ENCODE measurements at places on chromosomes 2 and 18. TPM values are rescaled to one million over a fixed set of nuclear protein-coding genes. Genes with fewer than 3 reads are reported as not detected.

The SIGLEC15 gene
- total RNA-seq = not detected

The CIB4 gene
- 3.6 TPM for total RNA-seq

The ANKRD62 gene
- total RNA-seq = not detected

DNA sequence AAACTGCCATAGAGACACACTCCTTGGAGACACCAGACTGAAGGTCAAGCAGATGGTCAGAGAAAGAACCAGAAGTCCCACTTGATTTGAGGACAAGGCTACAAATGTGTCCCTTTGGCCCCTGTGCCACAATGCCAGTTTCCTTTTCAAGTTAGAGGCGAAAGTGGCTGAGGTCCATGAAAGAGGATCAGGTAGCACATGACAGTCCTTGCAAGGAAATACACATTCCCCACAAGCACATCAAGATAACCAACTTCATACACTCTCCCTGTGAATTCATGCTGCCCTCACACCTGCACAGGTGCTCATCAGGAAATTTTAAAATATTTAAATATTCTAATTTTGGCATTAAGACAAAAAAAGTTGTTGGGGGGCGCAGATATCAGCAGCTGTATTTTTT lies 218.6 kb downstream of the TCF4 start:
- no peak overlapping the region for H3K27ac ChIP-seq
- H3K4me1 ChIP-seq = no peaks in the 10 kb centered on the region
- H3K4me3 ChIP-seq = no peak overlapping the region
- H3K36me3 ChIP-seq = no peaks in the 10 kb centered on the region
- H3K27me3 ChIP-seq = no peaks in the 10 kb centered on the region
- no peak for DNase-seq

- peak overlapping the region; percentile 52 for H3K4me3 ChIP-seq
- H3K27ac ChIP-seq = no peak overlapping the region
- peaks cover 16% of the 10 kb centered on the region for H3K4me1 ChIP-seq
Observed at GRCh38 chr2:232502911-232503808, 15.5 kb upstream of the ECEL1 start.

DNA sequence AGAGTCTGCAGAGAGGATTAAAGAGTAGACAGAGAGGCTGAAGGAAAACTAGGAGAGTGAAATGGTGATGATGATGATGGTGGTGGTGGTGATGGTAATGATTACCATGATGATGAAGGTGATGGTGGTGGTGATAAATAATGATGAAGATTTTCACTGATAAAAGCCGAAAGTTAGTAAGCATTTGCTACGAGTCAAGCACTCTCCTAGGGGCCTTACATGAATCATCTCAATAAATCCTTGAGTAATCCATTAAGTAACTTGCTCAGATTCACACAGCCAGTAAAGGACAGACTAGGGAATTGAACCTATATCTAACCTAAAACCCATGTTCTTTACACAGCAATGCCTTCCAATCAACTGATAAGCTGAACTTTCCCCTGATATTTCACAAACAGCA lies 106.7 kb upstream of the PGAP1 start:
- no peak overlapping the region for H3K4me3 ChIP-seq
- no peaks in the 10 kb centered on the region for H3K27me3 ChIP-seq
- H3K36me3 ChIP-seq = no peaks in the 10 kb centered on the region
- DNase-seq = no peak
- no peaks in the 10 kb centered on the region for H3K4me1 ChIP-seq

DNA sequence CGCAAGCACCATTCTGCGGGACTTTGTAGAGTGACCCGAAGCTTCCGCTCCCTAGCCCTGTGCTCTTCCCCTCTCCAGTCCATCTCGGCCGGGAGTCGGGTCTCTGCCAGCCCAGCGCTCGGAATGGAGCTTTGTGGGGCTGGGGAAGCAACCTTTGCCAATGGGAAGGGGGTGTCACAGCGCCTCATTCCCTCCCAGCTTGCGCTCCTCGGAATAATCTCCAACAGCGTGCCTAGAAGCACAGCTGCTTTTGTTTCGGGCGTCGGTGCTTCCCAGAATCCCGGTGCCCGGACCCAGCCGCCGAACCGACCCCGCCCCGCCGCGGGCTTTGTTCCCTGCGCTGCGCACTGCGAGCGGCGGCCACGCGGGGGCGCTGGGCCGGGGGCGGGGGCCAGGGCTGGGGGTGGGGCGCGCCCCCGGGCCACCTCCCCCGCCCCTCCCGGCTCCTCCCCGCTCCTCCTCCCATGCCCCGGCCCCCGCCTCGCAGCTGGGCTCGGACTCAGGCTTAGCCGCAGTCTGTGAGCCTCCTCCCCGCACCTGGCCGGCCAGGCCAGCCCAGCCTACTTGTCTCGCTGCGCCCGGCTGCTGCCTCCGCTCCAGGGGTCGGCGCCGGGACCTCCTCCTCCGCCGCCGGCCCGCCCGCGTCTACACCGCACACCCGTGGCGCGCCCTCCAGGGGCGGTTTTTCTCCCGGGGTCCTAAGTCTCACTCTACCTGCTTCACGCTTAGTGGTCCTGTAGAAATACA lies 77.7 kb upstream of the SMAD2 start:
- peaks cover 4% of the 10 kb centered on the region for H3K4me1 ChIP-seq
- no peaks in the 10 kb centered on the region for H3K36me3 ChIP-seq
- peak; percentile 78 for DNase-seq

GRCh38 chr2:155310589-155310988 lies 612.1 kb downstream of the KCNJ3 start:
- H3K27me3 ChIP-seq = no peaks in the 10 kb centered on the region
- no peaks in the 10 kb centered on the region for H3K36me3 ChIP-seq
- DNase-seq = no peak
- H3K4me1 ChIP-seq = no peaks in the 10 kb centered on the region

DNA sequence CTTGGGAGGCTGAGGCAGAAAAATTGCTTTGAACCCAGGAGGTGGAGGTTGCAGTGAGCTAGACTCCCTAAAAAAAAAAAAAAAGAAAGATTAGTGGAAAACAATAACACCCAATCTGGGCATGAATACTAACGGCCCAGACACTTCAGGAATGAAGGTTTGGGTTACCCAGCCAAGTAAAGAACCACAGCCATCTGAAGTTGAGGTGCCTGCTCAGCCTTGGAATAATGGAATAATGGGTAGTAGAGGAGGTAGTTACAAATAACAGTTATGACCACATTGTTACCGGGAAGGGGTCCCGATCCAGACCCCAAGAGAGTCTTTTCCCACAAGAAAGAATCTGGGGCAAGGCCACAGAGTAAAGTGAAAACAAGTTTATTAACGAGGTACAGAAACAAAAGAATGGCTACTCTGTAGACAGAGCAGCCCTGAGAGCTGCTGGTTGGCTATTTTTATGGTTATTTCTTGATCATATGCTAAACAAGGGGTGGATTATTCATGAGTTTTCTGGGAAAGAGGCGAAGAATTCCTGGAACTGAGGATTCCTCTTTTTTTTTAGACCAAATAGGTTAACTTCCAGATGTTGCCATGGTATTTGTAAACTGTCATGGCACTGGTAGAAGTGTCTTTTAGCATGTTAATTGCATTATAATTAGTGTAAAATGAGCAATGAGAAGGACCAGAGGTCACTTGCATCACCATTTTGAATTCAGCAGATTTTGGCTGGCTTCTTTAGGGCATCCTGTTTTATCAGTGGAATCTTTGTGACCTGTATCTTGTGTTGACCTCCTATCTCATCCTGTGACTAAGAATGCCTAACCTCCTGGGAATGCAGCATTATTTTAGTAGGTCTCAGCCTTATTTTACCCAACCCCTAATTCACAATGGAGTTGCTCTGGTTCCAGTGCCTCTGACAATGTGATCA lies 96.2 kb upstream of the HAAO start:
- no peak overlapping the region for H3K27ac ChIP-seq
- H3K4me1 ChIP-seq = no peaks in the 10 kb centered on the region
- DNase-seq = peak; percentile 14
- H3K4me3 ChIP-seq = no peak overlapping the region
- H3K36me3 ChIP-seq = no peaks in the 10 kb centered on the region
- no peaks in the 10 kb centered on the region for H3K27me3 ChIP-seq

GRCh38 chr2:157933160-157933920 lies 57.2 kb upstream of the ACVR1 start:
- H3K27ac ChIP-seq = no peak overlapping the region
- no peaks in the 10 kb centered on the region for H3K4me1 ChIP-seq
- no peak for DNase-seq
- H3K27me3 ChIP-seq = peaks cover 6% of the 10 kb centered on the region

GRCh38 chr2:211390536-211391188 lies 834.3 kb downstream of the CPS1 start:
- no peak overlapping the region for H3K4me3 ChIP-seq
- no peaks in the 10 kb centered on the region for H3K27me3 ChIP-seq
- no peak overlapping the region for H3K27ac ChIP-seq
- H3K4me1 ChIP-seq = no peaks in the 10 kb centered on the region

GRCh38 chr2:16216558-16216945 lies 276.2 kb downstream of the MYCN start:
- H3K27ac ChIP-seq = no peak overlapping the region
- no peaks in the 10 kb centered on the region for H3K36me3 ChIP-seq
- no peaks in the 10 kb centered on the region for H3K27me3 ChIP-seq
- DNase-seq = no peak

DNA sequence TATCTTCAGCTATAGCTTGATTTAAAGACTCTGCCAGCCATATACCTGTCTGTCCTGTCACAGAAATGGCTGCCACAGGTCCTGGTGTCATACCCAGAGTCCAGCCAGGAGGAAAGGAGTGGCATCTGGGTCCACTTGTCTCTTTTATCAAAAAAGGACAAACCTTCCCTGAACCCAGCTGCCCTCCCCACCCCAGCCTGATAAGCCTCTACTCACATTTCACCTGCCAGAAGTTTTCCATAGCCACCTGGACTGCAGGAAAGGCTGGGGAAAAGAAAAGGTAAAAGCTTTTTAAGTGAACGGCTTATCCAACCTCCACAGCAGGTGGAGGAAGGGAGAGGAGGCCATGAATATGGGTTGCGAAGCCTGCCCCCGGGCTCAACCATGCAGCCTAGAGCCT lies 32.8 kb downstream of the TMEM163 start:
- DNase-seq = no peak
- no peaks in the 10 kb centered on the region for H3K4me1 ChIP-seq
- no peak overlapping the region for H3K4me3 ChIP-seq
- no peaks in the 10 kb centered on the region for H3K36me3 ChIP-seq
- H3K27me3 ChIP-seq = no peaks in the 10 kb centered on the region
- no peak overlapping the region for H3K27ac ChIP-seq

DNA sequence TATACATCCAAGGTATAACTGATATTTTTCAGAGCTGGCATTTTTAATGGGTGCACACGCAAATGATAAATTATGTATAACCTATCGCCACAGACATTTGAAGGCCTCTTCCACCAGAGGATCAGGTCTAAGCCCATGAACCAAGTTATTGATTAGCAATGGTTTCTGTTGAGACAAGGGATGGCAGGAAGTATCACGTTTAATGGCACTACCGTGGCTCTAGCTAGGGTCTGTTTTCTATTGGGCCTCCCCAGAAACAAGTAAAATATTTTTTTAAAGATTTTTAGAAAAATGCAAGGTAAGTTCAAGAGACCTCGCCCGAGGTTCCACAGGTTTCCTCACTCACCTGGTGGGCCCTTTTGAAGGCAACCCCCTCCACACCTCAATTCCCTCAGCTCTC lies 667 bp downstream of the GFPT1 start:
- H3K36me3 ChIP-seq = no peaks in the 10 kb centered on the region
- no peak overlapping the region for H3K4me3 ChIP-seq
- peak overlapping the region; percentile 90 for H3K27ac ChIP-seq
- no peaks in the 10 kb centered on the region for H3K27me3 ChIP-seq
- H3K4me1 ChIP-seq = peaks cover 30% of the 10 kb centered on the region

DNA sequence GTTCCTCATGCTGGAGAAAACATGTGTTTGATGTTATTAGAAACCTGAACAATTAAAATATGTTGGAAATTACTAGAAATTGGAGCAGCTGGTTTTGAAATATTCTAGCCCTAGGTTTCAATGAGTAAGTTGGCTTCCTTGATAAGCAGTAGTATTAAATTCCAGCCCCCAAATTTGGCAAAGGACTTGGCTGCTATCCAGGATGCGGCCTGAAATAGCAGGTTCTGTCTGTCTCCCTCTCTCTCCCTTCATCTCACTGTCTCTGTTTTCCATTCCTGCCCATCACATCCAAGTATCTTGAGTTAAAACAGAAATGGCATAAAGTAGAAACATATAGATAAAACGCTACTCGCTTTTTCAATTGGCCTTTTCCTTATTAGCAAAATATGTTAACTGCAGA lies 20.9 kb upstream of the GPR45 start:
- no peaks in the 10 kb centered on the region for H3K27me3 ChIP-seq
- DNase-seq = no peak
- H3K27ac ChIP-seq = no peak overlapping the region
- H3K36me3 ChIP-seq = no peaks in the 10 kb centered on the region
- H3K4me1 ChIP-seq = no peaks in the 10 kb centered on the region
- H3K4me3 ChIP-seq = no peak overlapping the region

DNA sequence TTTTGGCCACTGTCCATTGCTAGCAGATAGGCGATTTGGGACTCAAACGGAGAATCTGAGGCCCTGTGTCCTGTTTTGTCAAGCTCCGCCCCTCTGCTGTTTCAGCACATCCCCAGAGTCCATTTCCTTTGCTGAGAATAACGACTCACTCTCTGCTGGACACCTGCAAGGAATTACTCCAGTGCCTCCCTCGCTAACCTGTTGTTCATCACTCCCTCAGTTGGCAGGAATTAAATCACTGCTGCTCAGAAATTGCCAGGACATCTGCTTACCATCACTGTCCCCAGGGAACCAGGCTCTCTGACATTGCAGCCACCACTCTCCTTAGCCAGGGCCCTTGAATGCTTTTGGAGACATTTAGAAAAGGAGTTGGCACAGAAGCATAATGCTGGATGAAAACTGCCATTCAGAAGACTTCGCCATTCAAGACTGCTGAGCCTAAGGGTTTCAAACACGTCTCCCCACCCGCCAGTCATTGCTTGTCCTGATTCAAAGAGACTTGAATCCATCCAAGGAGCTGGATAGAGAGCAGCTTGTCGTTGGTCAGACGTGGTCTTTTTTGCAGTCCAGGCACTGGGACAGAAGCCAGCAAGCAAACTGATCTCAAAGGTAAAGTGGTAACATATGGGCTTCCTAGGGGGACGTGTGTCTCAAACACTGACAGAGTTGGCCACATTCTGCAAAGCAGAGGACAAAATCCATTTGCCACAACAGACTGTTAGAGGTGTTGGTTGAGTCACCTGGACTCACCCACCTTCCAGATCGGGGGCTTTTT lies 155.3 kb downstream of the UXS1 start:
- DNase-seq = no peak
- no peaks in the 10 kb centered on the region for H3K27me3 ChIP-seq
- no peak overlapping the region for H3K4me3 ChIP-seq
- H3K36me3 ChIP-seq = no peaks in the 10 kb centered on the region

DNA sequence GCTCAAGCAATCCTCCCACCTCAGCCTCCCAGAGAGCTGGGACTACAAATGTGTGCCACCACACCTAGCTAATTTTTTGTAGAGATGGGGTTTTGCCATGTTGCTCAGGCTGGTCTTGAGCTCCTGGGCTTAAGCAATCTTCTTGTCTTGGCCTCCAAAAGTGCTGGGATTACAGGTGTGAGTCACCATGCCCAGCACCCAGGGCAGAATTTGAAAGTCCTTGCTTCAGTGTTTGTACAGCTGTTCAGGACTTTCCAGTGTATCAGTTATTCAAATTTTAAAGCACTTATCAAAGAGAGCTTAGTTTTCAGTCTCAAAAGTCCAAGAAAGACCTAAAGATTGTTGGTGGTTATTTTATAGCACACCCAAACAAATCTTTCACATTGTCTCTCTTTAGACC lies 43.6 kb upstream of the VPS54 start:
- H3K4me1 ChIP-seq = peaks cover 9% of the 10 kb centered on the region
- DNase-seq = no peak
- no peak overlapping the region for H3K4me3 ChIP-seq
- no peak overlapping the region for H3K27ac ChIP-seq
